ENCODE measurements at places on chromosomes 6 and 20.

DNA sequence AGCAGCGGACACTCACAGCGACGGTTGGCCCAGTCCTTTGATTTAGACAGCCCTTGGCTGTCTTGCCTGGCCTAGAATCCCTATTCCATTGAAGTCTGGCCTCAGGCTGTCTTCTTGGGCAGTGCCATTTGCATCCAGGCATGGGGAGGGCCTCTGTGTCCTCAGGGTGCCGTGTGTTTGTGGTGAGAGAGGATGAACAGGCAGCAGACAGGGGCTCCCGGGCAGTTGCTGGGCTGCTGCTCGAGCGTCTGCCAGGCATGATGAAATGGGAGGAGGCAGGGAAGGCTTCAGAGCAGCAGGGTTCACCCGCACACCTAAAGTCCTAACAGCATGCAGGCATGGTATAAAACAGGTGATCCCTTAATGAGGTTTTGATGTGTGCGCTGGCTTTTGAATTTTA is 126.9 kb downstream of the SOBP start:
- no peak for DNase-seq

- no peak for DNase-seq
These were observed 36.9 kb downstream of the SLC24A3 start for GRCh38 chr20:19249106-19249879.

GRCh38 chr20:48676795-48677460 is 150.9 kb downstream of the PREX1 start:
- no peak for DNase-seq

GRCh38 chr6:112153926-112154607 is 66.7 kb downstream of the FAM229B start:
- DNase-seq: peak; percentile 26

- DNase-seq: no peak
These were observed 102.2 kb upstream of the ADGRF1 start for GRCh38 chr6:47144306-47144705.

DNA sequence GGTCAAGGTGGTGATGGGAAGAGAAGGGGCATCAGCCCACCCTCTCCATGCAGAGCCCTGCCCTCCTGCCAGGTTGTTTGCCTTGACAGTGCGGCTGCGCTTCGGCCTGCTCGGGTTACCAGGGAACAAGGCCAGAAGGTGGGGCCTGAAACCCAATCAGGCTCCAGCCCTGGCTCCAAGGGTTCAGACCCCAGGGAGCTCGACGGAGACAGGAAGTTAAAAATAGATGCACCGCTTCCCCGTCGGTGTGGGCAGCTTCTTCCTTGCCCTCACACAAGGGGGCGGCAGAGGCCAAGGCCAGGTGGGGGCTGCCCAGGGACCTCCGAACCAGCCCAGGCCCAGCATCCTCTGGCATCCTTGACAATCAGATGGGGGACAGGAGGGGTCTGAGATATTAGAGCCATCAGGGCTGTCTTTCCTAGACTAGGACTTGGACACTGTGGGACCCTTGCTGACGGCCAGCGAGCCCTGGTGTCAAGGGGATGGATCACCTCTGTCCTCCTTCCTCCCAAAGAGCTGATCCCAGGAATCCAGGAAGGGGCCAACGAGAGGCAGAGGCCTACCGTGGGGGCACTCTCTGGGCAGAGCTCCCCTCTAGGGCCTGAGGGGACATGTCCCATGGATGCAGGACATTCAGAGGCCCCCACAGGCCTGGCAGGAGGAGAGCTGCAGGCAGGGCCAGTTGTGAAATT is 65.2 kb downstream of the RIPOR3 start:
- no peak for DNase-seq

DNA sequence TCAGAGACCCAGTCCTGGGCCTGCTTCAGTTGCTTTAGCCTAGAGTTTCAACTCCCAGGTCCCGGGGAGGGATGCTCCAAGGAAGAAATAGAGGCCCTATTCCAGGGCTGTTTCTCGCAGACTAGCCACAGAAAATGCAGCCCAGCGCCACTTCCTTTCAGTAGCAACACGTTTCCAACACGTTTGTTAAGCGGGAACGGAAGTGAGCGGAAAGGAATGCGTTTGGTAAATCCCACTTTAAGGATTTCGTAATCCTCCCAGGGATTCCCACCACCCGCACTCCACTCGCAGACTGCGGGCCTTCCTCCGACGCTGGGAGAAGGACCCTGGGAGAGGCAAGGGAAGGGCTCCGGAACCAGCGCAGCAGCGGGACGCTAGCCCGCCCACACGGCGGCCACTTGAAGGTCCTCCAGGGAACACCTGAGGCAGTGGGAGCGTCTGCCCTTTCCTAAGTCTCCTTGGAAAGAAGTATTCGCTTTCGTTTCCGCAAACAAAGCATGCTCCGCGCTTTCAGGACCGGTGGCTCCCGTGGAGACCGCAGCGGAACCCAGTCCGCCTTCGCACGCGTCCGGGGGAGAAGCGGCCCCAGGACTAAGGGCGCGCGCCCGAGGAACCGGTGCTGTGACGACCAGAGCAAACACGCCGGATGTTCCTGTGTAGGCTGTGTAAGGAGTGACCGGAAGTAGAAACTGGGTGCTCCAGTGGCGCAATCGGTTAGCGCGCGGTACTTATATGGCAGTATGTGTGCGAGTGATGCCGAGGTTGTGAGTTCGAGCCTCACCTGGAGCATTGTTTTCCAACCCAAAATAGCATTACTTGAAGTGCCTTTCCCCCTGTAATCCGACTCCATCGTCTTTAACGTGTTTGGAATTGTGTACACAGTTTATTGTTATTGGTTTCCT is 227.6 kb upstream of the PRSS16 start:
- peak; percentile 69 for DNase-seq

DNA sequence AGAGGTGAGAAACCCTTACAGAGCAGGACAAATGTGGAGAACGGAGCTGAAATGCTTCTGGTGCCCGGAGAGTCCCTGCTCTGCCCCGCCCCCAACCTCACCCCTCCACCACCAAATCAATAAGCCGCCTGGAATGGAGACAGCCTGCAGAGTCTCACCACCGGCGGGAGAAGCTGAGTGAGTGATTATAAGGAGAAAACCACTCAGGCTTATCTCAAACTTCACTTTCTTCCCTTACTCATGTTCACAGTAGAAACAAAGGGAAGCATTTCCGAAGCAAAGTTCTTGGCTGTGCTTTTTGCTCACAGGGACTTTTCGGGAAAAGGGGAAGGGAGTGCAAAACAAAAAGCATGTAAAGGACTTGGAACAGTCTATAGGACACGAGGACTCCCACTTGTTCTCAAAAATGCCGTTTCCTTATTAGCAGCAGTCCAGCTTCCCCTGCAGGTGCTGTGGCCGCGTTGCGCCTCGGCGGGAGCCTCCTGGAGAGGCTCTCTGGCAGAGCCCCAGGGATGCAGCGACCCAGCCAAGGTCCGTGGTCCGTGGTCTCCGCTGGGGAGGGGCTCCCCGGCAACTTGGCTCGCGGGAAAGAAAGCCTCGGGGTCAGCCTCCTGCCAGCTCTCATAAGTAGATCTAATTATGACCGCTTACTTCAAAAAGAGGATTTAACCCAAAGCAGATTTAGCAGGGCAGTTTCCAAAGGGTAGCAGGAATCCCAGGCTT is 64.8 kb upstream of the TMEM30A start:
- DNase-seq: peak; percentile 88

GRCh38 chr20:44616604-44616964 is 34.2 kb downstream of the PKIG start:
- DNase-seq: no peak

DNA sequence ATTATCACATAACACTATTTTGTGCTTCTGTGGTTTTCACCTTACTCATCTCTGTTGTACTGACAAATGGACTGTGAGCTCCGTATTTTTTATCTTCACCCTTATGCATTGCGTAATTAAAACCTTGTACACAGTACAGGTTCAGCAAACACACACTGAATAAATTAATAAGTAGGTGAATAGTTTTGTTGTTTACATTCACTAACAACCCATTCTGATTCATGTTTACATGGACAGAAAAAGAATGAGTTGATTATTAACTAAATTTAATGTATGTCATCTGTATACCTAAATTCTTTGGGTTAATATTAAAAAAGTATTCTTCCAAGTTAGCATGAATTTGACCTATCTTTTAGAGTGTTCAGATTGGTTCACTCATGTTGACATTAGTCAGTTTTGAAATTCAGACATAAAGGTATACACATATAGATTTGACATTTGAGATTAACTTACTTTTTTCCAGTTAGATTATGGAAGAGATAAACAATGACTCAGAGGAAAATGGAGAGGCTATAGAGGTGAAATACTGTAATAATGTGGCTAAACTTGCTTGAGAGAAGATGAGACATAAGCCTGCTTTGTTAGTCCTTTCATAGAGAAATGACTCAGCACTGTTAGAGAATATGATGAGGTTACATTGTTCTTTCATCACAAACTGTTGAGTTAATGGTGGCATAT is 541.7 kb upstream of the FLRT3 start:
- peak; percentile 62 for DNase-seq

GRCh38 chr6:105310947-105311346 is 91.9 kb downstream of the PREP start:
- DNase-seq: no peak

- peak; percentile 86 for DNase-seq
These were observed 78.7 kb upstream of the BTN3A2 start for GRCh38 chr6:26286168-26286877.

DNA sequence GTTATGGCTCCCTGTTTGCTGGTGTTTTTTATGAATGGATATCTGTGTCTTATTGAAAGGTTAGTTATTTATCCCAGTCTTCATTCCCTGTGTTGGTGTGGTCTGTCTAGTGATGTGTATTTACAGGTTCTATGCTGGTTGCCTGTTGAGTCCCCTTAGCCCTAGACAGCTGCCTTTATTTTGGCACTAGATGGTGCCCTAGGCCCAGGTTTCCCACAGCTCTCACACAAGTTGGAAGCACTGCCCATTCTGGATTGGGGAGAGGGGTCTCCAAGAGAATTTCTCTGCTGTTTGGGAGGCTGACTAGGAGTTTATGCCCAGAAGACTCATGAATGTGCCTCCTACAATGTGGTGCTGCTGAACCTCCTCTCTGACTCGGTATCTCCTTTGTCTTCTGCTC is 12.4 kb downstream of the GRM1 start:
- peak; percentile 40 for DNase-seq

DNA sequence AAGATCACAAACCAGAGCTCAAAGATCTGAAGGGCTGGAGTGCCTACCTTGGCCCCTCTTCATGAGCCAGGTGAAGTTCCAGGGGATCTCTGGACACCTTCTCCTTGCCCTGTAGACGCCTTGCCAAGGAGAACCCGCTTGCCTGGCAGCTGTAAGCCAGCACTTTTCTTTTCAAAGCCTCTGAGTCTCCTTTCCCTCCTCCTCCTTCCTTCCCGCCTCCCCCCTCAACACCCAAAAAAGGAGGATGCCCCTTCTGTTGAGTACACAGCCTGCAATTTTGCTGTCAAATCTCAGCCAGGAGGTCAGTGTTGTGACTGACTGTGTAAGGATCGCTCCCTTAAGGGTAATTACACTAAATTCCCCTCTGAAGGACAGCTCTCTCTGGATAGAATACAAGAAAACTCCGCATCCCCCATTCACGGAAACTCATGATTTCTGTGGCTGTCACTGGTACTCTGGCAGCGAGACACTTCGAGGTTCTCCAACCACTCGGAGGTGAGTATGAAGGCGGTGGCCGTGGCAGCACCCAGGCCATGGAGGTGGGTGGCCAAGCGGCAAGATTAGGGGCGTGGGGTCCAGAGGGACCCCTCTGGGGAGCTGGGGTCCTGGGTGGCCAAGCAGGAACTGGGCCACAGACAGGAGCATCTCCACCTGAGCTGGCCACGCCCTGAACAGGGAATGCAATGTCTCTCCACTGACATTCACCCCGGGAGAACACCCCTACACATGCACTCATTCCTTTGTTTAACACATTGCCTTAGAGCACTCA is 23.2 kb upstream of the FOXP4 start:
- DNase-seq: no peak

- no peak for DNase-seq
These were observed 25.8 kb upstream of the RNGTT start for GRCh38 chr6:88989215-88989614.

GRCh38 chr6:151765444-151765886 is 42.0 kb upstream of the ESR1 start:
- peak; percentile 98 for DNase-seq

DNA sequence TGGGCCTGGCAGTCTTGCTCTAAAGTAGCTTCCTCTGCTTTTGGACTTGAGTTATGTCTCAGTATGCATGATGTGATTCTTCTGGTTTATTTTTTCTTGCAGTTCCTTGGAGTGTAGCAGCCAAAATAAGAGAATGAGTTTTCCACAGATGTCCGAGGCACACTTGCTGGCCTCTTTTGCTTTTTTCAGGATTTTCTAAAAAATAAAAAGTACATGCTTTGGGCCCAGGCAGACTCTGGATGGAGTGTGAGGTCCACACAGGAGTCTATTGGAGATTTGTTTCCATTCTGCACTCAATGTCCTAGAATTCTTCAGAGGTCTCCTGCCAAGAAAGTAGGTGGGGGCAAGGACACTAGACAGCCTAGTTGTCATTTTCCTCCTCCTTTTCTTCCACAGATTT is 477.6 kb downstream of the EPM2A start:
- DNase-seq: no peak

- no peak for DNase-seq
These were observed 26.2 kb upstream of the MMP24 start for GRCh38 chr20:35200267-35200666.

DNA sequence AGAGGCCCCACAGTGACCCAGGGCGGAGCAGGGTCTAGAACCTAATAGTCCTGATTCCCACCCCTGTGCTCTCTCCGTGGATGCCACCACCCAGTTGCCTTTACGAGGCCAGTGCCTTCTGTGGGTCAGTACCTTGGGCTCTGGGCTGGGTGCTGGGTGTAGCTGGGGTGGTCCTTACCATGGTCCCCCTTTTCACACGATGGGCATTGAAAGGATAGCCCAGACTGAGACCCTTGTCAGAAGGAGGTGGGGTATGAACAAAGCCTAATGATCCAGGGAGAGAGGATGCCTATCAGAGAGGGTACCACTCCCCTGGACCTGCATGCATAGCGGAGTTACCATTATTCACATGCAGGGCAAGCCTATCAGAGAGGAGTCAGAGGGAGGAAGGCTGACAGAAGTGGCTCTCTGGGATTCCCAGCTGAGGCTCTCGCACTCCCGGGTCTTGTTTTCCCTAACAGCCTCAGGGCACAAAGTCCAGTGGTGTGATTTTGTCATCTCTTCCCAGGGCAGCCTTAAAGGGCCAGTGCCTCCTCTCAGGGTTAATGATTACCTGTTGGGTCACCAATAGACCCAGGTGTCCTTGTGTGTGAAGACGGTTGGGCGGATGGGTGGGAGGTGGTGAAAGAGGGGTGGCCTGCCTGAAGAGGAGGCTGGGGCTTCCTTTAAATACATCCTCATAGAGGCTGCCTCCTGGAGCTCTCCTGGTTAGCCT is 36.2 kb downstream of the VEGFA start:
- DNase-seq: no peak

GRCh38 chr6:169568314-169569087 is 133.3 kb downstream of the WDR27 start:
- no peak for DNase-seq

DNA sequence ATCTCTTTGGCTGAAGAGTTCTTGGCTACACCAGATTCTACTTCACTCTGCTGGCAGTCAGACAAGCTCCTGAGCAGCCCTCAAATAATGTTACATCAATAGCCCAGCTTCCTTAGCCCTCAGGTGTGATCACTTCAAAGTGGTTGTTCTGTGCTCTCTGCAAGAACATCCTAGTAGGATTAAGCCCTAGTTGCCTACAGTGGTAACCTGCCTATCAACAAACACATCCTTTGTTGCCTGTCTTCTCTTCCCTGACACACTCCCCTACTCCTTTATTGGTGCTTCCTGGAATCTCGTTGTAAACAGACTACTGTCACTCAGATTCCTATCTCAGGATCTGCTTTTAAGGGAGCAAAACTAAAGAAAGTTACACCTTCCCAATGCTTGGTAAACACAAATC is 45.1 kb upstream of the TASP1 start:
- DNase-seq: no peak

GRCh38 chr6:11500008-11500407 is 37.5 kb upstream of the TMEM170B start:
- peak; percentile 9 for DNase-seq

GRCh38 chr6:129713806-129714333 is 3.9 kb upstream of the ARHGAP18 start:
- peak; percentile 89 for DNase-seq
